GM12878 (cell line): ENCODE measurements at places on chromosomes 1 and 21. TPM values are rescaled to one million over a fixed set of nuclear protein-coding genes. Genes with fewer than 3 reads are reported as not detected.

- no peak for DNase-seq
Measured at GRCh38 chr1:79974659-79975058, 968.1 kb upstream of the ADGRL4 start.

- no peak for DNase-seq
Measured at GRCh38 chr1:20999525-21000244, 177.0 kb downstream of the EIF4G3 start.

DNA sequence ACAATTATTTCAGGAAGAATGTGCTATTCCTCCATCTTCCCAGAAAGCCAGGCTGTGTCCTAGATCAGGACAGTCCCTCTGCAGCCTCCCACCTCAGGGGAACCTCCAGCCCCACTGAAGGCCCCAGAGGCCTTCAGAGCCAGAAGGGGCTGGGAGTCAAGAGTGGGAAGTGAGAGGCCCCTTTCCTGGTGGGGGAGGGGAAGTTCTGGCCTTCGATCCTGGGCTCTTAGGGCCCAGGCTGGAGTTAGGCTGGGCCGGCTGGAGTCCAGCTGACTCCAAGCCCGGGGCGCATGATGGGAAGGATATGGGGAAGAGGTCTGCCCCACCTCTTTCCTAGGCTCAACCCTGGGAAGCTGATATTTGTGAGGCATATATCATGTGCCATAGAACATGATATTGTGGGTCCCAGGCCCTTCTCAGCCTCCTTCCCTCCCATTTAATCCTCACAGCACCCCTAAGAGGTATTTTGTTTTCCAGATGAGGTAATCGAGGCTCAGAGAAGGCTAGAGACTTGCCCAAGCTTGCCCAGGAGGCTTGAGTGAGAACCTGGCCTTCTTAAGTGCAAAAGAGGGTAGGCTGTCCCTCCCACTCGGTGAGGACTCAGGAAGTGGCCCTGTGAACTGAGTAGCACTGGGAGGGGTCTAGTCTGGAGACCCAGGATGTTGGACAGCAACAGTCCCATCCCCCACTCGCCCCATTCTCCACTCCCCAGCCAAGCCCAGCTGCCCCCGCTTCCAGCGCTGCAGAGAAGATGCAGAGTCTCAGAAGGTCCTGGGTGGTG lies 18.6 kb upstream of the HSPG2 start:
- no peak for DNase-seq

DNA sequence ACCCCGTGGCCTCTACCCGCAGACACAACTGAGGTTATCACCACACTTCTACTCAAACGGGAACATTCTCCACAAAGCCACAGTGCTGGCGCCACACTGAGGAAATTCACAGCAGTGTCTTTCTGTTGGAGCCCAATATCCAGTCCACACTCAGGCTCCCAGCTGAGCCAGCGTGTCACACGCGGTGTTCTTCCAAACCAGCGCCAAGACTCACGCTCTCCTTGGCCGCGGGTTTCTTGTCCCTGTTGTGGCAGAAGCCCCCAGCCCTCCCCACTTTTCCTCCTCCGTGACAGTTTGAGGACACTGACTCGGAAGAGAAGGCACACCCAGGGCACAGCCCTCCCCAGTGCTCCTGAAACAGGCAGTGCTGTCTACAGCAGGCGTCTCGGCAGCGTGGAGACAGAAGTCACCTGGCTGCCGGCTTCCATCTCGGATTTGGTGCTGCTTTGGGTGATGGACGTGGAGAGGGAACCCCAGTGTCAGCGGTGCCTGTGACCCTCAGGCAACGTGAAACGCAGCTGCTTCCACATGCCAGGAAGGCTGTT lies 35.4 kb upstream of the AGPAT3 start:
- DNase-seq, result no peak

DNA sequence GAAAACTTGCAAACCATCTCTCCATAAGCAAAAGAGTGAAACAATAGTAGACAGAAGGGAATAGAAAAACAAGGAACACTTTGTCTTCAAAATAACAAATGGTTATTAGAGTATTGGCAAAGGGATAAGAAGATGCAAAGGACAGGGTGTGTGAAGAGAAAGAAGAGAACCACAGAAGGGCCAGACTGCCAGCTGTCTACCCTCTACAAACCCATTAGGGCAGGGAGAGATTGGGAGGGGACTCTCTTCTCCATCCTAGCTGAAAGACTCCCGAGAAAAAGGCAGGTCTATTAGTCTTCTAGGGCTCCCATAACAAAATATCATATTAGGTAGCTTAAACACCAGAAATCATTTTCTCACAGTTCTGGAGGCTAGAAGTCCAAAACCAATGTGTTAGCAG lies 292.8 kb downstream of the PTBP2 start:
- no peak for DNase-seq

GRCh38 chr1:186858923-186859322 lies 30.2 kb downstream of the PLA2G4A start:
- DNase-seq, result no peak

DNA sequence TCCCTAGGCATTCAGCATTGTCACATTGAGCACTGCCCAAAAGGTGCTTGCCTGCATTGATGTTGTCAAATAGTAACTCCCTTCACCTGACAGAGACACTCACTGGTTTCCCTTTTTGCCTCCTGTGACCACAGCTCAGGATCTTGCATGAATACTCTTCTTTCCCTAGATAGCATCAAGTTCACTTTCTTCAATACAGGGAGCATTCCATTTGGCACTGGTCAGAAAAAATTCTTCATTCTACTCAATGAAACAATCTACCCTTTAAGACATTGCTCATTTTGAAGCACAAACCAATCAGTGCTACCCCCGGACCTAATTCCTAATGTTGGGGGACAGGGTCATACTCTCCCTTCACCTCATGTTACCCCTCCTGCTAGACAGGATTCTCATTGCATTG lies 319.0 kb upstream of the SNX7 start:
- DNase-seq, result no peak

The LDLRAD2 gene
- 0.08 TPM in 1 of 2 replicates, not detected in the other for total RNA-seq

The CFHR5 gene
- total RNA-seq, result not detected in 2 replicates

GRCh38 chr1:145806408-145806807 lies 17.5 kb downstream of the RNF115 start:
- DNase-seq, result no peak

The MSH4 gene
- 0.08 and 0.15 TPM in 2 replicates for total RNA-seq

DNA sequence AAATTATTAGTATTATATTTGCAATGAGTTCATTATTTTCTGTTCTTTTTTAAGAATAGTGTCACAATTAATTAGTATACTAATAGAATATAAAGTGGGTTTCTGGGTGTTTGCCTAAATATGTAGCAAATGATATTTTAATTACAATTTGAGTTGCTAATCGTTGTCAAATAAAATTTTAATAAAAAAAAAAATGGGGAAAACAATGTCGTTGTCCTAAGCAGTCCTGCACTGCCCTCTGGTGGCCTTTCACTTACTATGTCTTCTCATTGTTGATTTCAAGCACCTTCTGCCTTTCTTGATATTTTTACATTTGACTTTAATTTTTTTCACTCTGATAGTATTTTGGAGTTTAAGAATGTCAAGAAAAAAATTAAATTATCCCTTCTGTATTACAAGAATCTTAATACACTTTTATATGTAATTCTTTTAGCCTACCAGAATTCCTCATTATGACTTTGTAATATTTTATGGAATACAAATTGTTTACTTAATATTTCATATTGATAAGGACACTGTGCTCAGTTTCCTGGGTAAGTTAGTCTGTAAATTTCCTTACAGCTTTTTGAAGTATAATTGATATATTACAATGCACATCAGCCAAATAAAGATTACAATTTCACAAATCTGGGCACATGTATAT lies 104.5 kb upstream of the FMN2 start:
- DNase-seq, result no peak

The CR1 gene
- 7.3 and 7.8 TPM in 2 replicates for total RNA-seq

The SIM2 gene
- total RNA-seq, result 0.15 TPM in 1 of 2 replicates, not detected in the other

DNA sequence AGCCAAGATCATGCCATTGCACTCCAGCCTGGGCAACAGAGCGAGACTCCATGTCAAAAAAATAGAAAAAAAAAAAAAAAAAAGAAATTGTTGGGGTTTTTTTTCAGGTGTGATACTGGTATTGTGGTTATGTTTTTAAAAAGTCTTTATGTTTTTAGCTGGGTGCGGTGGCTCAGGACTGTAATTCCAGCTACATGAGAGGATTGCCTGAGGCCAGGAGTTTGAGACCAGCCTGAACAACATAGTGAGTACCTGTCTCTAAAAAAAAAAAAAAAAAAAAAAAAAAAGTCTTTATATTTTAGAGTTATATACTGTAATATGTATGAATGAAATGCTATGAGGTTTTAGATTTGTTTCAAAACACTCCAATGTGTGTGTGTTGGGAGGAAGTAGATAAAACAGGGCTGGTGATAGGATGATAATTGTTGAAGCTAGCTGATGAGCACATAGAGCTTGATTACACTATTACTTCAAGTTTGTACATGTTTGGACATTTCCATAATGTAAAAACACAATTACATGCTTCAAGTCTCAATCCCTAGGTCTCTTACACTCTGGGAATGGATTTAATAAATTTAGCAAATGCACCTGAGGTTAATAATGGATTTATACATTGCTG lies 30.2 kb upstream of the ATP5PO start:
- DNase-seq, result no peak

The LENEP gene
- total RNA-seq, result 0.40 and 0.64 TPM in 2 replicates

GRCh38 chr1:26175346-26175745 lies 1.9 kb upstream of the CNKSR1 start:
- DNase-seq, result no peak

- DNase-seq, result no peak
Measured at GRCh38 chr1:4600615-4601460, 53.6 kb upstream of the AJAP1 start.

The VASH2 gene
- 29.2 and 29.7 TPM in 2 replicates for total RNA-seq

The GPATCH2 gene
- total RNA-seq, result 6.9 and 7.9 TPM in 2 replicates

The WARS2 gene
- total RNA-seq, result 13.9 and 15.9 TPM in 2 replicates

The CFHR4 gene
- not detected in 2 replicates for total RNA-seq

The S100A7 gene
- total RNA-seq, result not detected in 2 replicates

- no peak for DNase-seq
Measured at GRCh38 chr21:45989355-45990048, 7.9 kb downstream of the COL6A1 start.

- DNase-seq, result no peak
Measured at GRCh38 chr21:29267666-29268065, 31.1 kb upstream of the BACH1 start.

- no peak for DNase-seq
Measured at GRCh38 chr1:204994086-204994862, 48.7 kb upstream of the CNTN2 start.

DNA sequence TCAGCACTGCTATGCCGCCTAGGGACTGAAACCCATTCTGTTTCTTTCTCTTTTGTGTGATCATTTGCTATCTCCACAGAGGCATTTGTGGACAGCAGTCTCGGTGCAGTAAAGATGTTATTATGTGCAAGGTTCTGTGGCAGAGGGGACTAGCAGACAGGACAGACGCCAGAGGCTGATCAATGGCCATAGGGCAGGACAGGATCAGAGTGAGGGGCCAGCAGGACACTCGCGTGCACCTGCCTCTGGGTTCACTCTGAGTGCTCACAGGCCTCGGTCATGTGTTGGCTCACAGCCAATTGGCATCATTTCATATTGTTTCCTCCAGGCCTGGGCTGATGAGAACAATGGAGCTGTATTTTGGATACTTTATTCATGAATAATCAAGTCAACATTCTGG lies 212.6 kb downstream of the TGFB2 start:
- DNase-seq, result no peak

- no peak for DNase-seq
Measured at GRCh38 chr1:226457307-226457712, 49.4 kb upstream of the PARP1 start.

DNA sequence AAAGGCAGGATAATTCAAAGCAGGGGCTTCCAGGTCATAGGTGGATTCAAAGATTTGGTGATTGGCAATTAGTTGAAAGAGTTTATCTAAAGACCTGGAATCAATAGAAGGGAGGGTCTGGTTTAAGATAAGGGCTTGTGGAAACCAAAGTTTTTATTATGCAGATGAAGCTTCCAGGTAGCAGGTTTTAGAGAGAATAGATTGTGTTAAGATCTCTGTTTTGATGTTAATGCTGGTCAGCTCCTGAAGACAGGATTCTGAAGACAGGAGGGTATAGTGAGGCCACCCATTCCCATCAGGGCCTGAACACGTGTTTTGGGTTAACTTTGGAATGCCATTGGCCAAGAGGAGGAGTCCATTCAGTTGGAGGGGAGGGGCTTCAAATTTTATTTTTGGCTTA lies 6.1 kb upstream of the PTBP2 start:
- DNase-seq, result no peak

- DNase-seq, result no peak
Measured at GRCh38 chr1:211353562-211354212, 27.1 kb downstream of the TRAF5 start.

The BARHL2 gene
- total RNA-seq, result not detected in 2 replicates

DNA sequence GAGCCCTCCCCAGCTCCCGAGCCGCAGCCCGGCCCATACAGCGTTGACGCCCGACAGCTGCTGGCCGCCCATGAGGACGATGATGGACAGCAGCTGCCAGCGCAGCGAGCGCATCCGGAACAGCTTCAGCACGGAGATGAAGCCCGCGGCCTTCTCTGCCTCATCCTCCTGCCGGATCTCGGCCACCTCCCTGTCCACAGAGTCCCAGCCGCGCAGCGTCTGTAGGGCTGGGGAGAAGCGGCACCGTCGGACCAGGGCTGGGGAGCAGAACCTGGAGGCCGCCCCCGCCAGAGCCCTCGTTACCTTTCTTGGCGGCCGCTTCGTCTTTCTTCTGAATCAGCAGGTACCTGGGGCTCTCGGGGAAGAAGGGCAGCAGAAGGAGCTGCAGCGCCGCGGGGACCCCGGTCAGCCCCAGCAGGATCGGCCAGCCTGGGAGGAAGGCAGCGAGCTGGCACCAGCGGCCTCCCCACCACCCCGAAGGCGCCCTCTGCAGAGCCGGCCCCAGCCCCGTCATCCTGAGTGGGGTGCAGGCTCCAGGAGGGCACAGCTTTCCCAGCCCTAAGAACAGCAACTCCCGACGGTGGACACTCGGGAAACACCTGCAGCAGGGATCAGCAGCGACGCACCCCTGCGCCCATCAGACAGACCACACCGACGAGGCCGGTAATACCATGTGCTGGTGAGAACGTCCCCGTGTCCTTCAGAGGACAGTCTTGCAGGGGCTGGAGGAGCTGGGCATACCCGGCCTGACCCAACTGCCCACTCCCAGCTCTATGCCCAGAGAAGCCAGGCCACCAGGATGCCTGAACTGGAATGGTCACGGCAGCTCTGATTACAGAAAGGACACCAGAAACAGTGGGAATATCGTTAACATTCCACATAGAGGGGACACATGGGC lies 13.8 kb upstream of the SLC2A7 start:
- no peak for DNase-seq

The C1orf74 gene
- 3.4 and 3.5 TPM in 2 replicates for total RNA-seq

The FGGY gene
- total RNA-seq, result 7.3 and 11.9 TPM in 2 replicates

- DNase-seq, result no peak
Measured at GRCh38 chr1:42953182-42954180, 5.2 kb downstream of the SLC2A1 start.
